ENCODE measurements at places on chromosomes 16 and 17.

GRCh38 chr17:46108120-46108519, 85.1 kb downstream of the KANSL1 start:
- H3K4me3 ChIP-seq: no peak overlapping the region
- H3K36me3 ChIP-seq: no peaks in the 10 kb centered on the region
- peaks cover 65% of the 10 kb centered on the region for H3K4me1 ChIP-seq
- H3K27ac ChIP-seq: no peak overlapping the region

GRCh38 chr16:63185235-63185780, 1149.1 kb upstream of the CDH8 start:
- H3K27ac ChIP-seq: no peak overlapping the region
- H3K4me3 ChIP-seq: no peak overlapping the region
- no peak for DNase-seq
- H3K36me3 ChIP-seq: no peaks in the 10 kb centered on the region
- H3K27me3 ChIP-seq: no peaks in the 10 kb centered on the region
- no peaks in the 10 kb centered on the region for H3K4me1 ChIP-seq

DNA sequence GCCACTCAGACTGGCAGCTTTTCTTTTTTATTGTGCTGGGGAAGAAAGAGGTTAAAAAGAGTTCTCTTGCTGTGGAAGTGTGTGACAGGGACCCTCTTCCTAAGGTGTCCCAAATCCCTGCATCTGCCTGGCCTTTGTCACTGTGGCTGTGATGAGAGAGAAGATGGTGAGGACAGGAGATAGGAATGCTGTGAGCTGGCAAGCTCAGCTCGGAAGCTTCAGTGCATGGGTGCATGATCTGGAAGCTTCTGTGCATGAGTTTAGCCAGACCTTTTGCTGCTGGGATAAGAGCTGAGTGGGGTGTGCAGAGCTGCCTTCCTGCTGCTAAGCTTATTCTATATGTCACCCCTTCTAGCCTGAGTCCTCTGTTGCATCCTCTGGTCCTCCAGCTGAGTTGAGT, 103.3 kb upstream of the CACNG3 start:
- H3K4me3 ChIP-seq: no peak overlapping the region
- no peak for DNase-seq
- peaks cover 18% of the 10 kb centered on the region for H3K36me3 ChIP-seq
- no peaks in the 10 kb centered on the region for H3K27me3 ChIP-seq
- H3K27ac ChIP-seq: no peak overlapping the region

- peaks cover 14% of the 10 kb centered on the region for H3K36me3 ChIP-seq
- H3K27me3 ChIP-seq: no peaks in the 10 kb centered on the region
- H3K4me3 ChIP-seq: no peak overlapping the region
- no peak overlapping the region for H3K27ac ChIP-seq
- H3K4me1 ChIP-seq: no peaks in the 10 kb centered on the region
Observed at GRCh38 chr17:29643817-29644160, 21.1 kb upstream of the CORO6 start.

DNA sequence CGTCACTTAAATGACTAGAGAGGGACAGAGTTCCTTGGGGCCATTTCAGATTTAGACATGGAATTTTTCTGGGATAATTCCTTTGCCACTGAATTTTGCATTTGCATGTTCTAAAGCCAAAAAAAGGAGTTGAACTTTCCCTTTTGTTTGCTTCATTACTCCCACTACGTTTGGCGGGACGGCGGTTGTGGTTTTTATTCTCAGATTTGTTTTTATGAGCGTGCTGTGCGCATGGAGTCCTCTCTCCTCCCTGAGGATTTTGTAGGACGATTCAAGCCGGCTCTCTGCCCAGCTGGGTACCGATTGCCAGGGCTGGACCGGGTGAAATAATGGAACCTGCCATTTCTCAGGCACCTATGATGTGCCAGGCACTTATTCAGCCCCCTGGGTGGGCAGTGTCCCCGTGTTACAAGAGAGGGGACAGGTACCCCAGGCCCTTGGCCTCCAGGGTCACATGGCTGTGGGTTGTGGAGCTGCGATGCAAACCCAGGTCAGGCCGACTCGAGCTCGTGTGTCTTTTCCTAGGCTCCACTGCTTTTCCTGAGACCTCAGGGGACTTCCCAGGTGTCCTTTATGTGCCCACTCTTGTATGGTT, 18.8 kb downstream of the CMIP start:
- peak overlapping the region; percentile 11 for H3K27ac ChIP-seq

DNA sequence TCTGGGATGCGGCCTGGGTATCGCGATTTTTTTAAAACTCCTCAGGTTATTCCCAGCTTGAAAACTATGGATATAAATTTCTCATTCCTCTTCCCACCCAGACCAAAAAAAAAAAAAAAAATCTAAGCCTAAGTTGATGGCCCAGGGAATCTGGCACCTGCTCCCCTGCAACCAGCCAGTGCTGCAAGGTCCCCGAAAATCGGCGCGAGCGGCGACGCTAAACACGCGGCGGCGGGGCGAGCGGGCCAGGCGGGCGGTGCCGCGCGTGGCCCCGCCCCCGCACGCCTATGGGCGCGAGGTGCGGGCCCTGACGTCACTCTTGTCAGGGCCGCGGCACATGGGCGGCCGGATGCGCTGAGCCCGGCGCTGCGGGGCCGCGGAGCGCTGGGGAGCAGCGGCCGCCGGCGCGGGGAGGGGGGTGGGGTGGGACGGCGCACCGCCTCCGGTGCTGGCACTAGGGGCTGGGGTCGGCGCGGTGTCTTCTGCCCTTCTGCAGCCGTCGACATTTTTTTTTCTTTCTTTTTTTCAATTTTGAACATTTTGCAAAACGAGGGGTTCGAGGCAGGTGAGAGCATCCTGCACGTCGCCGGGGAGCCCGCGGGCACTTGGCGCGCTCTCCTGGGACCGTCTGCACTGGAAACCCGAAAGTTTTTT, at the start of gene HLF:
TSS of gene HLF (plus strand) at position 316 of the 654 bp plus-strand sequence. CDS start 525 bp downstream, outside the sequence.
- peaks cover 20% of the 10 kb centered on the region for H3K4me1 ChIP-seq
- peaks cover 18% of the 10 kb centered on the region for H3K27me3 ChIP-seq
- H3K27ac ChIP-seq: no peak within 1 kb of the TSS
- H3K4me3 ChIP-seq: peak within 1 kb of the TSS; percentile 40
- peak; percentile 76 for DNase-seq

DNA sequence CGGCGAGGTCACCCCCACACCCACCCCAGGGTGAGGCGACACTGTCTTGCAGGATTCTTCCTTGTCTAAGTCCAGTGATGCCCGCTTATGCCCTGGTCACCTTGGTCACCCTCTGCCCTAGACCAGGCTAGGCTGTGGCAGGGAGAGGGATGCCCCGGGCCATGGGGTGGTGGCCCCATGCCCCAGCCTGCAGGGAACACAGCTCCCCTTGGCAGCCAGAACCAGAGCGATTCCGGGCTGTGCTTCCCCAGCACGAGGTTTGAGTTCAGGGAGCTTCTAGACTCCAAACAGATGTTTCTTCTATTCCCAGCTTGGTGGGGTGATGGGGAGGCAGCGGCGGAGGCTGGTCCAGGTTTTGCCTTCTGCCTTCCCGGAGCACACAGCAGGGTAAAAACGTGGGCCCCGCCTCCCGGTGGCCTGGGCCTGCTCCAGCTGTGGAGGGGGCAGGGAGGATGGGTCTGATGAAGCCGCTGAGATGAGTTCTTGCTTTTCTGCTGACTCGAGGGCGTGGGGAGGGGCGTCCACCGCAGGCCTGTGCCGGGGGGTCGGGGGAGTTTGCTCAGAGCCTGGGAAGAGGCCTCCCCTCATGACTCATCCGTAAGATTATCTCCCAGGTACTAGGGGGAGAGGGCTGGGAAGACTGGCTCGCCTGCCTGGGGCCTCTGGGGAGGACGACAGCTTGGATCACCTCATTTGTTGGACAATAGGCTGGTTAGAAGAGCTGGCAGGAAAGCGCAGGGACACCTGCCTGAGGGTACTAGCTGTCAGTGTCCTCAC, 15.4 kb downstream of the SMTNL2 start:
- DNase-seq: no peak
- no peak overlapping the region for H3K4me3 ChIP-seq
